Gastrocnemius medialis (tissue), 4 donors: ENCODE measurements at places on chromosomes 2 and 18. TPM values are rescaled to one million over a fixed set of nuclear protein-coding genes. Genes with fewer than 3 reads are reported as not detected.

- H3K4me1 ChIP-seq, result no peaks in the 10 kb centered on the region
- no peaks in the 10 kb centered on the region for H3K36me3 ChIP-seq
- no peak overlapping the region for H3K27ac ChIP-seq
- no peak overlapping the region for H3K4me3 ChIP-seq
- no peak for DNase-seq
These were observed 318.9 kb upstream of the HS6ST1 start for GRCh38 chr2:128637481-128638155.

DNA sequence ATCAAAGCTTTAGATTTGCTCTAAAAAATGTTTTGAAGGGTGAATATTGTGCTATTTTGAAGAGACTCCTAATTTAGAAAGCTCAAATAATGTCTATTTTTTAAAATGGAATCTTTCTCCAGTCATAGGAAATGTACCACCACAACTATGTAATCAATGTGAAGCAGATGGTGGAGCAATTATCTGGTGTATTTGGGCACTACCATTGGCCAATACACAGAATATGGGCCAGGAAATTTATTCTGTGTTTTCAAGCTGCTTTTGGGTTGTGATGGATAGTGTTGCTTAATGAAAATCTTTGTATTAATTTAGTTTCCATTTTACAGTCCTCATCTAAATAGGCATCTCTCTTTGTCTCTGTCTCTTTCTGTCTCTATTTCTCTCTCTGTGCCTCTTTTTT is 17.1 kb upstream of the VWC2L start:
- no peaks in the 10 kb centered on the region for H3K27me3 ChIP-seq
- no peaks in the 10 kb centered on the region for H3K36me3 ChIP-seq
- no peaks in the 10 kb centered on the region for H3K4me1 ChIP-seq
- no peak overlapping the region for H3K27ac ChIP-seq

DNA sequence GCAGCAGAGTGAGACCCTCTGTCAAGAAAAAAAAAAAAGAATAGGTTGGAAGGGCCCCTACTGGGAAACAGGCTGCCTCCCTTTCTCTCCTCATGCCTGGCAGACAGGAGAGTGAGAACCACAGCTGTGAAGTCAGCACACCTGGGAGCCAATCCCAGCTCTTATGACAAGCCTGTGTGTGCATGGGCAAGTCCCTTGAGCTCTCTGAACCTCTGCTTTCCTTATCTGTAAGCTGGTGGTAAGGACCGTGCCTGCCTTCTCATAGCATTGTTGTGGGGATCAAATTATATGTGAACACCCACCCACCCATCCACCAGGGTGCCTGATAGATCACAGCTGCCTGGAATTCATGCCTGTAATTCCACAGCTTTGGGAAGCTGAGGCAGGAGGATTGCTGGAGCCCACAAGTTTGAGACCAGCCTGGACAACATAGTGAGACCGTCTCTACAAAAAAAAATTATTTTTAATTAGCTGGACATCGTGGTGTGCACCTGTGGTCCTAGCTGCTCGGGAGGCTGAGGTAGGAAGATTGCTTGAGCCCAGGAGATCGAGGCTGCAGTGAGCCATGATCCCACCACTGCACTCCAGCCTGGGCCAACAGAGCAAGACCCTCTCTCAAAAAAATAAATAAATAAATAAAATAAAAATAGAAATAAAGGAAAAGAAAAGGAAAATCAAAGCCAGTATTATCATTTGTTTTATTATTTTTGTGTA is 66.9 kb upstream of the MCFD2 start:
- no peaks in the 10 kb centered on the region for H3K27me3 ChIP-seq
- H3K36me3 ChIP-seq, result no peaks in the 10 kb centered on the region
- no peak for DNase-seq
- H3K4me1 ChIP-seq, result peaks cover 18% of the 10 kb centered on the region

The TDRD15 gene
- not detected for total RNA-seq

DNA sequence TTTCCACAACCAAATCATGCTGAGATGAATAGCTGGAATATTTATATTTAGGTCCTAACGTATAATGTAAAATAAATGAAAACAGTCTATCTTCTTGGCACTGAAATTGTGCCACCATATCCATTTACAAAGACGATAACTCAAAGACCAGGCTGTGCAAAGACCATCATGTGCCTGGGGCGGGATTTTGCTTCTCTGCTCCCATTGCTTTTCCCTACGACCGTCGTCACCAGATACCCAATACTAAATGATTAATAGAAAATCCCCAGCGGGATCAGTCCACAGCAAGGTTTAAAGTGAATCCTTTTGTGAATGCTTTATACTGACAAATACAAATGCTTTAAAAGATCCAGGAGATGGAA is 194.3 kb upstream of the ARL4C start:
- no peak overlapping the region for H3K27ac ChIP-seq
- H3K4me3 ChIP-seq, result no peak overlapping the region
- no peak for DNase-seq
- H3K27me3 ChIP-seq, result no peaks in the 10 kb centered on the region
- H3K4me1 ChIP-seq, result peaks cover 4% of the 10 kb centered on the region

The TFCP2L1 gene
- 3.2 TPM for total RNA-seq
